ENCODE measurements at places on chromosomes 1 and 21.

GRCh38 chr1:46179138-46180081, 3.1 kb upstream of the P3R3URF start:
- DNase-seq = peak; percentile 99

GRCh38 chr1:116397728-116398127, 24.7 kb downstream of the ATP1A1 start:
- no peak for DNase-seq

DNA sequence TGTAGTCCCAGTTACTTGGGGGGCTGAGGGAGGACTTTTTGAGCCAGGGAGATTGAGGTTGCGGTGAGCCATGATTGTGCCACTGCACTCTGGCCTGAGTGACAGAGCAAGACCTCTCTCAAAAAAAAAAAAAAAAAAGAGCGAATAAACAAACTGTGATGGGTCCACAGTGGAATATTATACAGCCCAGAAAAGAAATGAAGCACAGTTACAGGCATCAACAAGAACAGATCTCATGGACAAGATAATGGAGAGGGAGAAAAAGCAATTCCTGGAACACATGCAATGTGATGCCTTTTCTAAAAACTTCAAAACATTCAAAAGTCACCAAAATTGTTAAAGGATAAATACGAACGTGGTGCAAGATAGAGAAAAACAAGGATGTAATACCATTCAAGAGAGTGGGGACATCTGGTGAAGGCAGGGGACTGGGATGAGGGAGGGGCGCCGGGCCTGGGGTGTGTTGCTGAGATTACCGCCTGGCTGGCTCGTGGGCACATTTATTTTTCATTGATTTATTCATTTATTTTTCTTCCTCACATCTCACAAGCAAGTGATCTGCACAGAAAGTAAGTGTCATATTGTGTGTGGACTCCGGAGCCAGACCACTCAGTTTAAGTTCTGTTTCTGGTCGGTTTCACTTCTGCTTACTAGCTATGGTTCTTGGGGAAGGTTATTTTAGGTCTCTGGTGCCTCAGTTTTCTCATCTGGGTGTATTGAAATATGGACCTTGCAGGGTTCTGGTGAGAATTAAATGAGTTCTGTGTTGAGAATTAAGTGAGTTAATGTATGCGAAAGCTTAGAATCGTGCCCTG, 30.1 kb downstream of the ABCG1 start:
- DNase-seq = no peak

- no peak for DNase-seq
Measured at GRCh38 chr1:160744199-160744851, 5.3 kb downstream of the SLAMF7 start.

GRCh38 chr1:32275424-32275823, 16.5 kb upstream of the HDAC1 start:
- DNase-seq = no peak

GRCh38 chr1:96865731-96866685, 144.4 kb downstream of the PTBP2 start:
- DNase-seq = no peak

DNA sequence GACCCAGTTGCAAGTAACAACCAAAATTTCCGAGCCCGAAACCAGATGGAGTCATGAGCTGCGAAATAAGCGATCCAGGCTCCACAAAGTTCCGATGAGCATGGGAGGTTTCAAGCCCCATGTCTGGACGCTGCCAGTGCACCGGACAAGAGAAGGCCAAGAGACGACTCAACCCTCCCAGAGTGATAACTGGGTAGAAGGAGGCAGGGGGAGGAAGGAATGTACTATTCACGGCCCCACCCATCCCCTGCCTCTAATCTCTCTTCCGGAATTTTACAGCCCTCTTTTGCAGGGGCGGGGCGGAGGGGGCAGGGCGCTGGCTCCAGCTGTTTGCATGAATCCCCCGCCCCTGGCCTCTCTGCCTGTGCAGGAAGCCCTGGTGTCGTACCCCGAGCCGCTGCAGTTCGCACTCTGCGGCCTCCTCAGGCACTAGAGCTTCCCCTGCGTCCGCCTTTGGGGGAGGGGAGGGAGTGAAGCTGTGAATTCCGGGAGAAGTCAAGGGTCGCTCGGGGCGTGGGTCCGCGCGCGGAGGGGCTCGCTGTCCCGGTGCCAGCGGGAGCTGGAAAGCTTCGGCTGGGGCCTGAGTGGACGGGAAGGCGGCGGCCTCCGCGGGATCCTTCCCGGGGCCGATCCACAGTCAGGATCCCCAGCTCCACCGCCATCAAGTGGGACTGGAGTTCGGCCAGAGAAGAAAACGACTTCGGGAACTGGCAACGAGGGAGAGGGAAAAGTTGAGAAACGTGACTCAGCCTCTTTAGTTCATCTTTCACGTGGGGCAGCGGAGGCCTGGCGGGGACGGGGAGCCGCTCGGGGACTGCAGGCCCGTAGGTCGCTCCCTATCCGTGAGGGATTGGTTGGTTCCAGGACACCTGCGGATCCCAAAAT, 6.3 kb upstream of the PTP4A2 start:
- no peak for DNase-seq

DNA sequence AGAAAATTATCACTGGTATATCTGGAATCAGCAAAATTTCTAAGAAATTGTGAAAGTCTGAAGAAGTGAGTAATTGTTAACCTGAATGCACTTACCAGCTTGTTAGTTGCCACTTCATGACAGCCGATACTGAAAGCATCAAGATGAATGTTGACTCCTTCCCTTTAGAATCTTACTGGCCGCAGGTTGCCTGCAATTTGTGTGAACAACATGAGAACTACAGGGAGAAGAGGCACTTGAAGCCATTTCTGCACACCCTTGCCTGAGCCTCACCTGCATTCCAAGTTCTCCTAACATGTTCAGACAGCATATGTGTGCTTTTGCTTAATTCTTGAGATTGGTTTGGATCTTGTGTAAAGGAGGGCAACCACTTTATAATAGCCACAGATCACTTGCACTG, 59.2 kb upstream of the SSX2IP start:
- DNase-seq = no peak

DNA sequence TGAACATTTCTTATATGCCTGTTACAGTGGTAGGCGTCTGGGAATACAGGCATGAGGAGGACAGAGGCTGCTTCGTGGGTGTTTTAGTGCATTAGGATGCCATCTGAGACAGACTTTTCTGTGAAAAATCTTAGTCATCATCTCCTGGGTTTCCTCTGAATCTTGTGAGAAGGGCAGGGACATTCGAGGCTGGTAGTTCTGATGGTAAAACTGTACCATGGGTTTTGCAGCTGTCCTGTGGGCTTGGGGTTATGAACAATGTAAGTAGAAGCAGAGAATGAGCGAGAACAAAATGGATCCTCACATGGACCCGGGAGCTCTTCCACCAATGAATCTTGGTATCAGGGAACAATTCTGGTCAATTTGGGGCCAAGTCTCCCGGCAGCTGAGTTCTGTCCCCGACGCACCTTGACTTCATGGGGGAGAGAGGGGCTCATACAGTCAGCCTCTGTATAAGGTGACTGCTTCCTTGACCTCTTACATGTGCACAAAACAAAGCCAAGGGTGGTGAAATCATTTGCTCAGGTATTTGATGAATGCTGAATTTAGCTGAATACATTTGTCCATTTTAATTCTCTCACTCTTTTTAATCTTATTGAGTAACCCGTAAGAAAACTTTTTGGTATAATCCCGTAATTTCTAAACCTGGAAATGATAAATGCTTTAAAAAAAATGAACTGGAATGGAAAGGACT, 63.6 kb upstream of the ERRFI1 start:
- no peak for DNase-seq
